Pericardium fibroblast (primary cell): ENCODE measurements at places on chromosomes 5 and 9. TPM values are rescaled to one million over a fixed set of nuclear protein-coding genes. Genes with fewer than 3 reads are reported as not detected.

SLCO6A1 gene
- not detected in 2 replicates for total RNA-seq

IFNK gene
- total RNA-seq = not detected in 2 replicates

SLC31A2 gene
- total RNA-seq = 7.1 and 10.6 TPM in 2 replicates

ZNF366 gene
- 0.51 TPM in 1 of 2 replicates, not detected in the other for total RNA-seq

DMRT2 gene
- total RNA-seq = 0.26 TPM in 1 of 2 replicates, not detected in the other

ELAVL2 gene
- total RNA-seq = 0.77 TPM in 1 of 2 replicates, not detected in the other

FOXD4L3 gene
- not detected in 2 replicates for total RNA-seq

IFNB1 gene
- total RNA-seq = not detected in 2 replicates

NAIF1 gene
- 8.7 and 10.9 TPM in 2 replicates for total RNA-seq

CDKN2B gene
- 8.9 and 21.8 TPM in 2 replicates for total RNA-seq

CNTFR gene
- total RNA-seq = 0.51 and 9.9 TPM in 2 replicates

CETN3 gene
- 11.3 and 15.2 TPM in 2 replicates for total RNA-seq

LECT2 gene
- total RNA-seq = not detected in 2 replicates

PSAT1 gene
- 184 and 218 TPM in 2 replicates for total RNA-seq

BARHL1 gene
- not detected in 2 replicates for total RNA-seq

PCDHA7 gene
- total RNA-seq = 0.09 and 0.12 TPM in 2 replicates

PCDHB13 gene
- 0.35 and 0.43 TPM in 2 replicates for total RNA-seq

TMEM174 gene
- total RNA-seq = not detected in 2 replicates

SH2D3C gene
- 0.23 and 0.94 TPM in 2 replicates for total RNA-seq
